ENCODE measurements at places on chromosomes 6 and 20.

GRCh38 chr6:108921547-108922361, 73.5 kb downstream of the ARMC2 start:
- no peak for DNase-seq

DNA sequence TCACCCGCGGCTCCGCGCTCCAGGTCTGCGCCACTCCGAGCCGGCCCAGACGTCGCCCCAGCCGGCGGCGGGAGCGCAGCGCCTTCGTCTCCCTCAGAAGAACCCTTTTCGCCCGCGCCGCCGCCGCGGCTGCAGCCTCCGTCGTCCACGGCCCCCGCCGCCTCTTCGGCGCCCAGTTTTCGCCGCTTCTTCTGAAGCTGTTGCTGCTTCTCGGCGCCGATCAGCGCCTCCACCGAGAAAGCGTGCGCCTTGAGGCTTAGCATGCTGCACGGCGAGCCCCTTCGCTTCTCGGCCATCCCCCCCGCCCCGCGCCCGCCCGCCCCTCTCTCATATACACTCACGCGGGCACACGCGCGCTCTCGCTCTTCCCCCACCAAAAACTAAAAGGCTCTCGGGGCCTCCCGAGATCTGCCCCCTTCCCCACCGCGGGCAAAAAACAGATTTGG, 489 bp downstream of the TBX18 start:
- peak; percentile 55 for DNase-seq

DNA sequence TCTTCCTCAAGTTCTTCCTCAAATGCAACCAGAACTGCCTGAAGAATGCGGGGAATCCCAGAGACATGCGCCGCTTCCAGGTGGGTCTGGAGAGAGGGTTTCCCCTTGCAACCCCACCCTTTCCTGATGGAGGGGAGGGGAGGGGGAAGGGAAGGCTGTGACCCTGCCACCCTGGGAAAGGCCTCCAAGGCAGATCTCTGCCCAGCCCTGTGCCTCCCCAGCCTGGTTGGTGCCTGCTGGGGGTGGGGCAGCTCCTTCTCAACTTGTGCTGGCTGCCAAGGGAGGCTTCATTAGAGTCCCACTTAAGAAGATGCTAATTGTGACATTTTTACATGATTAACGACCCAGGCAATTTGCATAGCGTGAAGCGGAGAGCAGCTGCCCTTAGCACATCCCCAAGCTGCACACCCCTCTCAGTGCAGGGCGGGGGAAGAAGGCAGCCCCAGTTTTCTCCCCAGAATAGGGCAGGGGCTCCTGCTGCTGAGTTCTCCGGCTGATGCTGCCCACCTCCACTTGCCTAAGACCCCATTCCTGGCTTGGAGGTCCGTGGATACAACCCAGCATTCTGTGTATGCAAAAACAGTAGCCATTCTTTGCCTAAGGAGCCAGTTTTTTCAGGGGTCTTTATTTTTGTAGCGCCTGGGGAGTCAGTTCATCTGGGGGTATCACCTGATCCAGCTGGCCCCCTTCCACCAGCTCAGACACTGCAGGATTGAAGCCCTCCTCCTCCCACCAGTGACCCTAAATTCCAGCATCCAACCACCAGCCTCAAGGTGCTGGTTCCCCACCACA, 51.7 kb downstream of the CPXM1 start:
- no peak for DNase-seq

DNA sequence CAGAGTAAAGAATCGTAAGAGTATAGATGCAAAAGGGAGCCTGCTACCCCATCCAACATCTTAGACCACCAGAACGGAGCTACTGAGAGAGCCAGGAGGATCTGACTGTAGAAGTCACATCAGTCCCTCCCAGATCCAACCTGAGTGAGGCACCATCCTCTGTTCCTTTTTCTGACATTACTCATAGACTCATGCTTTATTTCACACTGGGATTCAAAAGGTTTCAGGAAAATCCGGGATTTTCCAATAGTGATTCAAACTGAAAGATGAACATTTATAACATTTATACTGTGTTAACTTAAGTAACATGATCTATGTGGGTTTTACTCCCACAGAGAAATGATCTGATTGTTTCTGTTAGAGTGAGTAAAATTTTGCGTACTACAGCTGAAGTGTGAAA, 868.6 kb upstream of the GJE1 start:
- DNase-seq: peak; percentile 37

DNA sequence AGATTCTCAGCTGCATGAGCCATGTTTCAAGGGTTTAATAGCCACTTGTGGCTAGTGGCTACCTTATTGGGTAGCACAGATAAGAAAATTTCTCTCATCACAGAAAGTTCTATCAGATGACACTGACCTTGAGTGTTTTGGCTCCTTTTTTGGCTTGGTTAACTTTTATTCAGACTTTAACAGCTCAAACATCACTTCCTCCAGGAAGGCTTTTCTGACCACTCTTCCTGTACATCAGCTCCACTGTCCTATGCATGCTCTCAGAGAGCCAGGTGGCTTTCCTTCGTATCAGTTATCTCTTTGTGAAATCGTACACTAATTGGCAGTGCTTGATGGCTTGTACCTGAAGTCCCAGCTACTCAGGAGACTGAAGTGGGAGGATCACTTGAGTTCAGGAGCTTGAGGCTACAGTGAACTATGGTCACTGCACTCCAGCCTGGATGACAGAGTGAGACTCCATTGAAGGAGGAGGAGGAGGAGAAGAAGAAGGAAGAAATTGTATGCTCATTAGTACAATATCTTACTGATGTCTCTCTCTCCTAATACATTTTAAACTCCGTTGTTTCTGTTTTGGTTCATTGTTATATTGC, 10.7 kb downstream of the MAFB start:
- no peak for DNase-seq
